Occipital lobe (tissue), 3 donors: ENCODE measurements at places on chromosomes 5 and 9. TPM values are rescaled to one million over a fixed set of nuclear protein-coding genes. Genes with fewer than 3 reads are reported as not detected.

DNA sequence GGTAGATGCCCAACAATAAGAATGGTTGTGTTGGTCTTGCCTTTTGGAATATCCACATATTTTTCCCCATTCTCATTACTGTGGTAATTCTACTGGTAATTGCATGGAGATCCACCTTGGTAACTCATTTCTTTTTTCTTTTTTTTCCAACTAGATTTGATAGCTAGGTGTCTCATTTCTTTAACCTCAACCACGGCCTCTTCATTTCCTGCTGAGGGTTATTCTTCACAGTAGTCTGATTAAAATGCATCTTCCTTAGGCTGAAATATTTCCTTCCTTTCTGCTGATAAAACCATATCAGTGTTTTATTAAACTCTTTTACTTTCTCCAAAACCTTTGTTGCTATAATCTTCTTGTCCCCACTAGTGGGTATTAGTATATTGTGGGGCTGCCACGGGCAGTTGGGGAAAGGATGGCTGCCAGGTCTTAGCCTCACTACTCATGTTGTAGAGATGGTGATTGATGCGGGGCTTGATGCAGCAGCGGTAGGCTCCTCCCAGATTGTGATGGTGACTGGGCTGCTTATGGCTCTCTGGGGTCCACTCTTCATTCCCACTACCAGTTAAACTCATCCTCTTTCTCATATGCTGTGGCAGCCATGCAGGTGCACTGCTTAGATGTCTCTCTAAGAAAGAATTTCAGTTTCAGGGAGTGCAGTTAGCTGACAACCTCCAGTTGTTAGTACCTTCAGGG lies 35.9 kb downstream of the KIF2A start:
- DNase-seq = no peak

The PRR7 gene
- total RNA-seq = 11.7 TPM

- peak; percentile 36 for DNase-seq
These were observed 99.4 kb downstream of the C5orf15 start for GRCh38 chr5:133868946-133869518.

The TAF1L gene
- total RNA-seq = 0.78 TPM

GRCh38 chr5:32449262-32449661 lies 4.7 kb upstream of the ZFR start:
- no peak for DNase-seq

DNA sequence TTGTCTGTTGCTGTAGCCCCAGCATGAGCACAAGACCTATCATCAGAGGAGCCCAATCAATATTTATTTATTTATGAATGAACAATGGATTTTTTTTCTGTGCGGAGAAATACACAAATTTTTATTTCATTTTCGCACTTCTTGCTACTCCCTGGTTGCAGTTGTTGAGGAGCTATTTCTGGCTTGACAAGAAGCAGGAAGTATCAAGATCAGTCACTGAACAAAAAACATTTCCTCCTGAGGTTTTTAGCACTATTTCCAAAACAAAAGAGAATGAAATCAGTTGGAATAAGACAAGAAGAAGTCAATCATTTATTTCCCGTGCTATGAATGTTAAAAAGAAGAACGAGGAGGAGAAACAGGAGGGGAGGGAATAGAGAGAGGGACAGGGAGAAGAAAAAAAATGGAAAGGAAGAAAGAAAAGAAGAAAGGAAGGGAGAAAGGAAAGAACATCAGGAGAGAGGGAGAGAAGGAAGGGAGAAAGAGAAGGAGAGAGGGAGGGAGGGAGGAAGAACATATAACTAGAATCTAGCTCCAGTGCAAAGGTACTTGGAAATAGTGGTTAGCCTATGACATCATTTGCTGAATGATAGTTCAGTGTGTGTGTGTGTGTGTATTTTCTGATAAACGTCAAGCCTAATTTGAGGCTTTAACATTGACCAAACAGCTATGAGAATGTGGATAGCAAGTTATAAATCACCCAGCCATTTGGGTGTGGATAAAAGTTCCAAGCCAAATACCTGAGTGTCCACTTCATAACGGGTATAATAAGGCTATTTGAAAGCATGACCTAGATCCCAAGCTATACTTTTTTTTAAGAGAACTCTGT lies 586.0 kb downstream of the EBF1 start:
- DNase-seq = no peak

DNA sequence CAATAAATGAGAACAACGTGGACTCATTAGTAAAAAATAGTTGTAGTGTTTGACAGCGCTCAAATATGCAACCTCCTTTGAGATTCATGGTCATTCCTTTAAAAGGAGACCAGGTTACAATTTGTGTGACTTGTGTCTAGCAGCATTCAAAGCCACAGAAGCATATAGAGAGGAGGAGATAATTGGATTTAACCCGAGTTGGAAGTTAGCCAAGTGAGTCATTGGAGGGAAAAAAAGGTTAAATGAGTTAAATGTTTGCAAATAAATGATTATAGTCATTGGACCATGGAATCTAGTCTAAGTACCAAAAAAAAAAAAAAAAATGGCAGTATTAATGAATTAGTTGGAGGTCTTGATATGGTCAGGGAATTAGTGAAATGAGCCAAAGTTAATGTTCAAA lies 90.9 kb downstream of the ITGA1 start:
- no peak for DNase-seq

DNA sequence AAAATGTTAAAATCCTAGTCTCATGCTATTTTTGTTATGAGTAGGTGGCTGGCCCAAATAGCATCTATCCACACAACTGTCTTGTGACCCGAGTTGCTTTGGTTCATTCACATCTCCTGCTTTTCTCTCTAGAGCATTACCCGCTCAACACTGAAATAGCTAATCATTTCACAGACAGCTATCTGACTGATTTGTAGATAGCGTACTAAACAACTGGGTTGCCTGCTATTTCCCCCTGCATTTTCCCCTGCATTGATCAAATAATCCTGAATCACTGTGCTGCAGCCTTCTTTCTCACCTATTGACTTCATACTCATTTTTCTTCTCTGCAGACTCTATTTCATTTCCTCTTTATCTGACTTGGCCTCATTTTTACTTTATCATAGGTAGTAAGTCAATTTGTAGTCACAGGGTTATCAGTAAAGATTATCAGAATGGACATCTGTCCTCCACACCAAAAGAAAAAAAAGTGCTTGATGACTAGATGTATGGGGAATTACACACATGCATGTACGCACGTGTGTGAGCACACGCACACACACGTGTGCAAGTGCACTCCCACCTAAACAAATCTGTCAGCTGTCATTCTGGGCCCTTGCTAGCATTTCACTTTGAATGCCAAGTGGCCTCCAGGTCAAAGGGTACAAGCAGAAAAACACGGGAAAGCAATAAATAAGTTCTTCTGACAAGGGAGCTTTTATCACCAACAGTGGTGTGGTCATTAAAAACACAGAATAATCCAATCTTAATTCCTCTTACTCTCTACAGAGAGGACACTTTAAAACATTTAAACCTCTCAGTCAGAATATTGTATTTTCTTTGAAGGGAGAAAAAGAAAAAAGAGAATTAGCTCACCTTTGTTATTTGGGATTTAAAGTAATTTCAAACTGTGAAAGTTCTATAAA lies 501.6 kb downstream of the EFNA5 start:
- DNase-seq = no peak

DNA sequence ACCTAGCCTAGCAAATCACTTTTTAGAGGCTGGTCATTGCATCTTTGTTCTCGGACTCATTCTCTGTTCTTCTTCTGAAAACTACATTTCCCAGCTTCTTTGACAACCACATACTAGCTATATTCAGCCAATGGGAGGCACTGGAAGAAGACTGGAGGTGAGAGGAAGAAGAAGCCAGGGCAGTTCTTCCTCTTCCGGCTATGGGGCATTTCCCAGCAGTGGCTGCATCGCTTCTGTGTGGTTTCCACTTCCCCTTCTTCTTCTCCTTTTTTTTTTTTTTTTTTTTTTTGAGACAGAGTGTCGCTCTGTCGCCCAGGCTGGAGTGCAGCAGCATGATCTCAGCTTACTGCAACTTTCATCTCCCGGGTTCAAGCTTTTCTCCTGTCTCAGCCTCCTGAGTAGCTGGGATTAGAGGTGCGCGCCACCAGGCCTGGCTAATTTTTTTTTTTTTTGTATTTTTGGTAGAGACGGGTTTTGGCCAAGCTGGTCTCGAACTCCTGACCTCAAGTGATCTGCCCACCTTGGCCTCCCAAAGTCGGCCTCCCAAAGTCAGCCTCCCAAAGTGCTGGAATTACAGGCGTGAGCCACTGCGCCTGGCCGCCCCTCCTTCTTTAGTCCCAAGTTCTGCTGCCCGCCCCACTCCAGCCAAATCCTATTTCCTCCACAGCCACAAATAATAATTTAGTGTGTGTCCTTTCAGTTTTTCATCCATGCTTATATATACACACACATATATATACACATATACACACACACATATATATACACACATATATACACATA lies 6.9 kb upstream of the UBAP1 start:
- no peak for DNase-seq

DNA sequence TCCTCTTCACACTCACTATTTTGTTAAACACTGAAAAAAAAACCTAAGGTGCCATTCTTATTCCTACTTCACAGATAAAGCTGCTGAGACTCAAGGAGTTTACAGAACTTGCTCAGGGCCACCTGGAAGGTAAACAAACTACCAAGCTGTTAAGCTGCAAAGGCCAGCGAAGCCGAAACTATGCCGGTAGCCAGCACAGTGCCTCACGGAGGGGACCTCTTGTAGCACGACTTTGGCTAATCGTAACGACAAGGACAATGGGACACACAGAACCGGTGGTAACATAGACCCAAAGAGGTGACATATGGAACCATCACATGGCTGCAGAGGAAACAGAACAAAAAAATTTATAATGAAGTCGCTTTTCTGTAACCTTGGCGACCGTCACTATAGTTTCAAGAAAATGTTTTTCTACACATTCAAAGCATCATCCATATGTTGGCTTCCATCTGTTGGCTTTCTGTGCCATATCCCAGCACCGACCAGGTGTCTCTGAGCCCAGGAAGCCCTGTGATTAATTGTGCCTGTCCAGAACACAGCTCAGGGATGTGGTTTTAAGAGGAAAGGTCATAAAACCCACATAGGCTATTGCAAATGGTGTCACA lies 60.3 kb downstream of the S1PR3 start:
- DNase-seq = no peak

DNA sequence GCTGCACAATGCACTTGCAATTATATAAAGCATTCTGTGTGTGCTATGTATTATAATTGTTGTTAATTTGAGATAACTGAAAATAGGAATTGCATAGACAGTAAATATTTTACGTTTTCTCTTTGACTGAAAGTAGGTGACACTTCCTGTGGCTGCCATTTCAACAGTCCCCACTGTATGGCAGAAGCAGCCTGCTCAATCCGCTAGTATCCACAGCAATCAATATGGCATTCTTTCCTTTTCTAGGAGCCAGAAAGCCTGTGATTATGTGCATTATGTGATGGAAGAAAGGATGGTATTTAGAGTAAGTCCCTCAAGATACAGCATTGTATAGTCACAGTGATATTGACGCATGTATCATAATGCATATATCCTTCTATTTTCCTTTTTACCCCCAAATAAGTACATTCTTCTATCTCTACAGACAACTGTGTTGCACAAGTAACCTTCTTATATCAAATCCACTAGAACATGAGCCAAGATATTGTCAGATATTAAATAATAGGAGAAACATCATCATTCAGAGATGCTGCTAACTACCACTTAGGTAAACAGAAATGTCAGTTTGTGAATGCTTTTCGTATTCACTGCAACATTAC lies 59.7 kb downstream of the CARTPT start:
- no peak for DNase-seq

The STKLD1 gene
- 1.6 TPM for total RNA-seq

The SLC22A4 gene
- 1.6 TPM for total RNA-seq

The FAM169A gene
- 90.6 TPM for total RNA-seq

DNA sequence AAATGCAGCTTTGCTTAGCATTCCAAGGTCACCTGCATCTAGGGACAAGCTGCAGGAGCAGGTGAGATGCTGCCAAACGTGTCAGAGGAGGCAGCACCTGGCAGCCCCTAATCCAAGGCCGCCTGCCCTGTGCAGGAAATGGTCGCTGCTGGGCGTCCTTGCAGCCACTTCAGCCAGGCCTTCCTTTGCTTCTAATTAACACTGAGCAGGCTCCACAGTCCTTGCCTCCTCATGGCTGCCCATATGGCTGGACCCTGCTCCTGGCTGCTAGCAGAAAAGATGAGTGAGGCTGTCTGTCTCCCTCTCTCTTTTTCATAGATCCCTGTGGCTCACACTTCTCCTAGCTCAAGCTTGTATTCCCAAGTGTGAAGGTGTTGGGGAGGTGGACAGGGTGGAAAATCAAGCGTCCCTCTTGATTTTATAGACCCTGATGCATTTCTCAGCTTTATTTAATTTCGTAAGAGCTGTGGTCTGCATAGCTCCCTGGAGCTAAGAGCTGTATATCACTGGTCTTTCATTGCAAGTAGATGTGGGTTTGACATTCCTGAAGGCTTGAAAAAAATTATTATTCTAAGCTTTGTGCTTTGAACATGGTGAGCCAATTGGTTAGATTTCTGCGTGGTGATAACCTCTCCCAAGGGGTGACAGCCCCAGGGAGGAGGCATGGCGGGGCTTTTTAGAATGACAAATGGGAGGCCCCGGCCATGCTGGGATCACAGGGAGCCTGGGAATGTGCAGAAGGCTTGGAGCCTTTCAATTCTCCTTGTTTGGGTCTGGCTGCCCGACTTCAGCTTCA lies 193.8 kb downstream of the SLIT3 start:
- DNase-seq = no peak

DNA sequence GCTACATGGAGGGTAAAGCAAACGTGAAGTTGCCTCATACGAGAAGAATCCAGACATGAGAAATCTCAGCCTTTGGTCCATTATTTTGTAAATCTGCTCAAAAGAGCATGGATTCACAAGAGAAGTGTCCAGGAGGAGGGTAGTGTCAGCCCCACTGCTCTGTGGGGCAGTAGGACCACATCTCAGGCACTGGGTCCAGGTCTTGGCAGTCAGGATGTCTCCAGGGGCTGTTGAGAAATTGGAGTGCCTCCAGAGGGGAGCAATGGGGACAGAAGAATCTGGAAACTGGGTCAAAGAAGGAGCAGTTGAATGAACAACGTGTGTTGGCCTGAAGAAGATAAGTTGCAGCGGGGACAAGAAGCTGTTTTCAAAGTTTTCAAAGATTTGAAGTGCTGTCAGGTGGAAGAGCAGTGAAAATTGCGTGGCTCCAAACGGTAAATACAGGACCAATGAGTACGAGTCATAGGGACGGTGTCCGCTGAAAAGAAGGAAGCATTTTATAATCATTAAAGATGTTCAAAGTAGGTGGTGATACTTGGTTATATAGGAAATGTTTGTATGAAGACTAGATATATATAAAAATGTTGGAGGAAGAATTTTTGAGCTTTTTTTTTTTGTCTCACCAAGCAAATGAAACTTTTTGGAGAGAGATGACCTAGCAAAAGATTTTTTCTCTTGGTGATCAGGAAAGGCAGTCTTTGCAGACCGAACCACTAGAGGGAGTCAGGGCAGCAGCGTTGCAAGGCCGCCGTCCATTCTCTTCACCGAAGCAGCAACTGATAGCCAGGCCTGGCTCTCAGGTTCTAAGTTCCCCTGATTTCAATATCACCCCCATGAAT lies 57.1 kb upstream of the ZBED3 start:
- peak; percentile 49 for DNase-seq
